ENCODE measurements at places on chromosomes 1 and 21.
A peak's percentile ranks its signal among the peaks of the same experiment; 100 is the strongest.

DNA sequence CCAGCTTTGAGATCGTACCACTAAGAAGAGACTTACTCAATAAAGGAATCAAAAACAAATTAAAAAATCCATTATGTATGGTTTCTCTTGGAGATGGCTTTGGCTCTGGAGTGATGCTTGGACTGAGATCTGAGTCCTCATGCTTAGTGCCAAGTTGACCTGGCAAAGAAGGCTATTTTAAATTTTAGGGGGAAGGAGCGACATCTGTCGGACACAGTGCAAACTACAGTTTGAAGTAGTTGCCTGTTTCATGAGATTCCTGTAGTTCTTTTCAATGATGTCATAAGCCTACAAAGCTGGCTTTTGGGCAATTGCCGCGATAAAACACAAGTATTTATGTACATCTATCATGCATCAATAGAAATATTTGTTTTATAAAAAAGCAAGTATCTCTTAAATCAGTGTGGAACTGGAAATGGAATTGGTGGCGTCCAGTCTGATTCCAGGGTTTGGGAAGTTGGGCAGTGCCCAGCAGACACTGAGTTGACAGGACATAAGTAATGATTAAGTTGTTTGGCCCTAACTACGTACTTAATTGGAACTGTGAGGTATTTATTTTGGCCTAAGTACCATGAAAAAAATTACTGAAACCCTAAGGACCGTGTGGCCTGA lies 50.0 kb downstream of the TBCE start:
- peak; percentile 68 for DNase-seq

DNA sequence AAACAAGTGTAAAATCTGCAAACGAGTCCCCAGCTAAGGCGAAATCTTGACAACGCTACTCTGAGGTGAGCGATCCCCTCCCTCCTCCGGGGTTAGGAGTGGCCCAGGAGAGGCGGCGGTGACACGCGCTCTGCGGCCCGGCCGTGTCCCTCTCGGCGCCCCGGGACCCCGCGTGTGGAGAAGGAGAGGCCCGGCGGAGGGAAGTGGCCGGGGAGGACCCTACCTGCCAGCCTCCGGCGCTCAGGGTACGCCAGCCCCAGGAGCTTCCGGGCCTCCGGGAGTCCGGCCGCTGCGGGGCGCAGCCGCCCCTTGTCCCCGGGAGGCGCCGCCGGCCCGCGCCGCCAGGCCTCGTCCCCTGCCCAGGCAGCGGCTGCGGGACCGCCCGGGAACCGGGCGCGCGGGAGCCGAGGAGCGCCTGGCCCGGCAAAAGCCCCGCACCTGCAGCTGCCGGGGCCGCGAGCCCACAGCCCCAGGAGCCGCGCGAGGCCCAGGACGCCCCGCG lies 543 bp downstream of the ABCB10 start:
- no peak for DNase-seq

DNA sequence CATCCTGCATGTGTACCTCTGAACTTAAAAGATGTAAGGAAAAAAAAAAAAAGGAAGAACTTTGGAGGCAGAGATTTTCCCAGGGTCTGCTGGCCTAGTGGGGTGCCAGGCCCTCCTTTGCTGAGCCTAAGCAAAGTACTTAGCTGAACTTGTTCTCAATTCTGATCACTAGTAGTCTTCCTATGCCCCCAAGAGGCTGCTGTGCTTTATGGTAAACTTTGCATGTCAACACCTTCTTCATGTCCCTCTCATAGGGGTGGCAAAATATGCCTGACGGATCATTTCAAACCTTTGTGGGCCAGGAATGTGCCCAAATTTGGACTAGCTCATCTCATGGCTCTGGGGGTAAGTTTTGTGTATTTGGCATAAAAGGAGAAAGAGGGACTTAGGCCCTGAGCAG lies 1.4 kb upstream of the USP21 start:
- no peak for DNase-seq

- no peak for DNase-seq
Measured at GRCh38 chr1:172653015-172653709, 5.7 kb upstream of the FASLG start.

GRCh38 chr1:169878498-169878897 lies 15.2 kb downstream of the SCYL3 start:
- DNase-seq, result no peak

- no peak for DNase-seq
Measured at GRCh38 chr1:18415448-18416027, 65.2 kb upstream of the KLHDC7A start.

GRCh38 chr21:42391297-42391696 lies 4.6 kb downstream of the TMPRSS3 start:
- DNase-seq, result no peak

All from fibroblast of skin of left quadriceps (primary cell).